ENCODE measurements at places on chromosomes 3 and 15. TPM values are rescaled to one million over a fixed set of nuclear protein-coding genes. Genes with fewer than 3 reads are reported as not detected.

DNA sequence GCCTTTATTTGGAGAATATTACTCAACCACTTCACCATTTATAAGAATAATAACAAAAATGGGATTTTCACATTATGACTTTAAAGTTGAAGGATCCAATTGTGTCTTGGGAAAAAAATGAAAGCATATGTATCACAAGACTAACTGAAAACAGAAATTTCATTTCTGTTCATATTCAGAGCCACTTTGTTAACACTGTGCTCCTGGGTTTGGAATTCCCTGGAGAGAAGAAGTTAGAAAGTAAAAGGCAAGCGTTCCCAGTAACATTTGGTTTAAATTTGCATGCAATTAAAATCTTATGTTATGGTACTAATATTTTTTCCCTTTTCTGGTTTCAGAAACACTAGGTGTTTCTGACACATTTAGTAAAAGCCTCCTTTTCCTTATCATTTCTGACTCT lies 230.8 kb downstream of the RBMS3 start:
- no peak for DNase-seq

- no peak for DNase-seq
These were observed 177.1 kb upstream of the PFN2 start for GRCh38 chr3:150147776-150148175.

Gene CGNL1
- polyA plus RNA-seq, result 0.07 TPM

- DNase-seq, result no peak
These were observed 109.9 kb downstream of the TLE3 start for GRCh38 chr15:69987492-69988489.

DNA sequence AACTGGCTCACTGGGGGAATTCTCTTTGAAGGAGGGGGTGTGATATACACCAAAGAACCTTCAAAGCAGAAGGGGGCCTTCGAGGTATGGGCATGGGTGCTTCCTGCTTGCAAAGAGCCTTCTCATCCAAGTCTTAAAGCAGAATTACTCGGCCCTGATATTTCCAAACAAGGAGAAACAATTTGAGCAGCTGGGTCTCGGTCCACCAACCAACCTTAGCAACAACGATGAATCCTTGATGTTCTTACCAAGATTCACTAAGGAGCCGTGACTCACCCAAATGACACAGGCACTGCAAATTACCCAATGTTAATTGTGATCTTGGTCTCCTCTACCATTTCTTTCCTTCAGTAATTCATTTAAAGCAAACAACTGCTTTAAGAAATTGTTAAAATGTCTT lies 7.7 kb downstream of the HOMER2 start:
- no peak for DNase-seq

Gene KNL1
- polyA plus RNA-seq, result 4.7 TPM

- no peak for DNase-seq
These were observed 43.0 kb downstream of the CTXND1 start for GRCh38 chr15:80208758-80209734.

GRCh38 chr3:88960019-88960418 lies 147.4 kb upstream of the EPHA3 start:
- DNase-seq, result no peak

- DNase-seq, result no peak
These were observed 3.9 kb upstream of the TLE3 start for GRCh38 chr15:70101459-70102113.

Gene PARP15
- polyA plus RNA-seq, result 0.33 TPM

Gene RARRES1
- polyA plus RNA-seq, result not detected

- DNase-seq, result no peak
These were observed 10.8 kb upstream of the CCDC174 start for GRCh38 chr3:14640734-14641133.

DNA sequence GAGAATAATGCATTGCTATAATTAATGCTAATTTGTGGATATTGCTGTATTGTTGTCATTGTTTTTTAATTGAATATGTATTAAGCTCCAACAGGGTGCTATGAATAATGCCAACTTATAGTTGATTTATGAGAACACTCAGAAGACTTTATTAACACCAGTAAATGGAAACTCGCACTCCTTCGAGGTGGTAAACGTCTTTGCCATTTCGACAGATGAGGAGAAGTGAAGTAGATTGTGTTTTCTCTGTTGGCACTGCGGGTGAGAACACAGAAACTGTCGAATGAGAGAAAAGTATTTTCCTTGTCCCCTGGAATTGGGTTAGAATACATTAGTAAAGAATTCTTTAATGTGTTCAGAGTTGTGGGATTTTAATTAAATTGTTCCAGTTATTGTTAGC lies 354.5 kb downstream of the LPP start:
- no peak for DNase-seq

GRCh38 chr15:100457201-100457600 lies 71.5 kb downstream of the CERS3 start:
- DNase-seq, result no peak
